ENCODE measurements at places on chromosomes 3 and 15.
A peak's percentile ranks its signal among the peaks of the same experiment; 100 is the strongest.

- no peak for DNase-seq
Measured at GRCh38 chr3:15116032-15116669, 17.2 kb upstream of the RBSN start.

- DNase-seq = no peak
Measured at GRCh38 chr3:194814878-194815357, 129.2 kb downstream of the FAM43A start.

- DNase-seq = no peak
Measured at GRCh38 chr3:74314696-74315095, 299.8 kb downstream of the CNTN3 start.

- no peak for DNase-seq
Measured at GRCh38 chr3:97983933-97984491, 11.8 kb upstream of the RIOX2 start.

DNA sequence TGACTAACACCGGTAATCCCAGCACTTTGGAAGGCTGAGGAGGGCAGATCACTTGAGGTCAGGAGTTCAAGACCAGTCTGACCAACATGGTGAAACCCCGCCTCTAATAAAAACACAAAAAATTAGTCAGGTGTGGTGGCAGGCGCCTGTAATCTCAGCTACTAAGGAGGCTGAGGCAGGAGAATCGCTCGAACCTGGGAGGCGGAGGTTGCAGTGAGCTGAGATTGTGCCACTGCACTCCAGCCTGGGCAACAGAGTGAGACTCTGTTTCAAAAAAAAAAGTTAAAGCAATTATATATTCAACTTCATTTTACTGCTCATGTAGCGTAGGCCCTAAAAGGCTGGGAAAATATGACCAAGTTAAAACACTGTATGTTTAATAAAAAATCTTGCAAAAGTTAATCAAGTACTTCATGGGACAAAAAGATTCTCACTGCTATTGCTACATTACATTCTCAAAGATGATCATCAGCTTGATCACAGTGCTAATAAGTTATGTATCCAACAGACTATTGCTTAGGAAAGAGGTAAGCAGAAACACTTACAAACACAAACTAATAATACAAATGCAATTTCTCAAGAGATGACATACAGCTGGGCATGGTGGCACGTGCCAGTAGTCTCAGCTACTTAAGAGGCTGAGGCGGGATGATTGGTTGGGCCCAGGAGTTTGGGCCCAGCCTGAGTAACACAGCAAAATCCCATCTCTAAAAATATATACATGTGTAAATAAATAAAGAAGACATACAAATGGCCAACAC lies 2.7 kb downstream of the COPS2 start:
- no peak for DNase-seq

GRCh38 chr15:29089731-29090616 lies 179.6 kb downstream of the NSMCE3 start:
- no peak for DNase-seq

DNA sequence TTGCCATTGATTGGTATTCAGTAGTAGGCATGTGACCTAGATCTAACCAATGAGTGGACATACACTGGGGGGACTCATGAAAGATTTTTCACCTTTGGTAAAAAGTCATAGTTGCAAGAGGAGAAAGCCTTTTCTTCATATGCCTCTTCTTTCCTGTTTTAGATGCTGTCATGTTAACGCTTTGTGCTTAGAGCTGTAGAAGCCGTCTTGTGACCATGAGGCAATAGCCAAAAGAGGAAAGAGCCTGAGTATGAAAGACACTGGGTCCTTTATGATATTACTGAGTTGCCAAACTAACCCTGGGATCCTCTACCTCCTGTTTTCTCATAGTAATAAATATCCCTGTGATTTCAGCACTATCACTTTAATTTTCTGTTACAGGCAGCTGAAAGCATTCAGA lies 396.0 kb downstream of the FHIT start:
- DNase-seq = no peak

DNA sequence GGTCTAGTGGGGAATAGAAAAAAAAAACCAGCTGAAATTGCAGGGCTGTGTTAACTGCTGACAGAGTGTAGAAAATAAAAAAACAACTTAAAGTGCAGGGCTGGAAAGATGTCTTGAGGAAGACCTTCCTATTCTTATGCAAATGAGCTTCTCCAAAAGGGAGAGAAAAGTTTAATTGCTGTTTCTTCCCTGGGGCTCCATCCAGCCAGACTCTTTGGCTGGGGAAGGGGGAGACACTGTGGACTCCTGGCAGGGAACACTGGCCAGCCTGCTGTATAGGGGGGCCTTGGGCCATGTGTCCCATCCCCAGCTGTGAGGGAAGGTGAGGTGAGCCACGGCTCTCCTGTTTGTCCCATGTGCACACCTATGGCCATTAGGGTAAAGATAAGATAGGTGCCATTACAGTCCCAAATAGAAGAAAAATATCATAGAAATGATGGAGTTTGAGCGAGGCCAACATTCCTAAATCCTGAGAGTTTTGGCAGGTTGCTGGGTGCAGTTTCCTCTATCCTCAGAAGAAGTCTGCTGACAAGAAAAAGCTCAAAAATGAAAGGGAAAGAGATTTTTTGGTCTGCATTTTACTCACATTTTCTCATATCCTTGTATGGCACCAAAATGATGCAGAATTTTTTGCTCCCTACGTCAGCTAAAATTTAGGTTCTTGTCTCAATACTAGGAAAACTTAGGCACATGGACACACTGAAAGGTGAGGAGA lies 901.7 kb downstream of the PLOD2 start:
- no peak for DNase-seq

DNA sequence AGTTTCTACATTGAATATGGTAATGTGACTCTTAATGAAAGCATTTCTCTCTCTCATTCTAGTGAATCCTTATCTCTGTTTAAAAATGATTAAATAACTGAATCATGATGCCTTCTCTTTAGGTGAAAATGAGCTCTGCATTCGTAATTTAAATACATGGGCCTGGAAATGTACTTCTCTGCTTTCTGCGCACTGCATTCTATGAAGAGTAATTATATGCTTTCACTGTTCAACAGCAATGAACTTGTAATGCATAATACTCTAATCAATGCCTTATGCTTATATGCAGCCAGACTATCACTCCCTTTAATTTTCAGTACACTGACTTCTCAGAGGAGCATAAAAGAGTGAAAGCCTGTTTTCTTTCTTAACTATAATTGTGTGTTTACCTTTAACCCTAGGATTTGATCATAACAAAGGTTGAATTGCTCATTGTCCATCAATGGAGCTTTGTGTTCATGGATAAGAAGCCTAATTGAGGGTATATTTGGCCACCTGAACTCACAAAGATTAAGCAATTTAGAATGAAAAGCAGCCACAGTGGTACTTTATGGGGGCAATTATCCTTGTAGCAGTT lies 330.8 kb upstream of the PDZRN3 start:
- DNase-seq = no peak

GRCh38 chr15:92343924-92344643 lies 49.6 kb upstream of the ST8SIA2 start:
- DNase-seq = no peak

- DNase-seq = peak; percentile 36
Measured at GRCh38 chr3:127628788-127629466, at the start of gene PODXL2. TSS of gene PODXL2 (plus strand) at chr3:127629185. CDS start at chr3:127629220, 35 bp downstream.

DNA sequence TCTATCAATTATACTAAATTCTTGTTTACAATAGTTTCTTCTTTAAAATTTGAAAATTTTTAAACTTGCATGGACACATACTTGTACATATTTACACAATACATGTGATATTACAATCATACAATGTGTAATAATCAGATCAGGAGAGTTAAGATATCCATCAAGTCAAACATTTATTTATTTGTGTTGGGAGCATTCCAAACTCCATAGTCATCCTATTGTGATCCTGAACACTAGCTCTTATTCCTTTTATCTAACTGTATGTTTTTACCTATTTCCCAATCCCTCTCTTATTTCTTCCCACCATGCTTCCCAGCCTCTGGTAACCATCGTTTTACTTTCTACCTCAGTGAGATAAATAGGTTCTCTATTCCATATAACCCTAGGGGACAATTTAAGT lies 1219.2 kb downstream of the ZPLD1 start:
- DNase-seq = no peak

- DNase-seq = no peak
Measured at GRCh38 chr3:138338811-138339210, 9.2 kb upstream of the NME9 start.

DNA sequence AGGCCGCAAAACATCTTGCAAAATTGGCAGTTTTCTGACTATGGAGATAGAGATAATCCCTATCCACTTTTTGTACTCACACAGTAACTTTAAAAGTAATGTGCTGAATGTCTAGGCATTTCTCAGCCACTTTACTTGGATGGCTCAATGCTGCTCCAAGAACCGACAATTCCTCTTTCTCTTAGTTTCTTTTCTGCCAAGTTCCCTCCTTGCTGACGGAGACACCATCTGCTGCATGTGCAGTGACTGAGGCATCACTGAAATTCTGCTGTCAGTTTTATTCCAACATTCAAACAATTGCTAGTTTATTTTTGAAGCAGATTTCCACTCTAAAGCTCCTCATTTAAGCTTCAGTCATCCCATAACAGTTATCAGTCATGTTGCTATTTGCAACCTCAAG lies 116.0 kb upstream of the RBMS3 start:
- DNase-seq = no peak

- DNase-seq = no peak
Measured at GRCh38 chr3:57545636-57546268, 1.6 kb upstream of the DNAH12 start.

- no peak for DNase-seq
Measured at GRCh38 chr15:70863450-70864218, 9.7 kb upstream of the LARP6 start.

DNA sequence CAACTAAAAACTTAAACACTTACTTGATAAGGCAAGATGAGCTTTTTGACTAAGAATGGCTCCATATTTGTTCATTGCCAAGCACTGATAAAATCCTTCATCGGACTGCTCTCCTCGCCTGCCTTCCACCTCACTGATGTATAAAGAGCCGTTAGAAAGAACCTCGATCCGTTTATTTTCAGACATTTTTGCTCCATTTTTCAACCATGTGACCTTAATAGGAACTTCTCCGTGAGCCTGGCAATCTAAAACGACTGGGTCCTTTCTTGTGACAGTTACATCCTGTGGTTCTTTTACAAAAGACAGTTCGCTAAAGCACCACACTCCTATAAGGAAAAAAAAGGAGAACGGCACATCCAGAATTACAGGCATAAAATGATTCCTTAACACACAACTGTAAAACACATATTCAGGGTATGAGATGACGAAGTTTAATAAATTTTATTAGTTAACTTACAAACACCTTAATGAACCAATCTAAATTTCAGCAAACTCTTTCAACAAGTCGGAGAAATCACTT lies 2.5 kb downstream of the PRTG start:
- DNase-seq = no peak

DNA sequence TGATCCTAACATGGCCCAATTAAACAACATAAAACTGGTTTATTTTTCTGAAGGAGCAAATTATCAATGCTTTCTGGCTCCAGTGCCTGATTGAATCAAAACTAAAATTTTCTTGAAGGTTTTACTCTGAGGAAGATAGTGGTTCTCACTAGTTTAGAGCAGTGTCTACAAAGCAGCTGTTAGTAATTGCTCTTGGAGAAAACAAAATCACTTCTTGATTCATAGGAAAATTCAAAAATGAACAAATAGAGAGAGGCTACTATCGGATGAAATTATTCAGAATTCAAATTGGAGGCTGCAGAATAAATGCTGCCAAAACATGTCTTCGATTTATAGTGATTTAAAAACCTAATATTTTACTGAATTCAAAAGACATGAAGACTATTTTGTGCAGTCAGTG lies 15.1 kb upstream of the RIOX2 start:
- DNase-seq = no peak

- no peak for DNase-seq
Measured at GRCh38 chr3:172042136-172042662, 2.8 kb downstream of the FNDC3B start.

GRCh38 chr3:143970773-143971358 lies 757 bp upstream of the DIPK2A start:
- peak; percentile 53 for DNase-seq

DNA sequence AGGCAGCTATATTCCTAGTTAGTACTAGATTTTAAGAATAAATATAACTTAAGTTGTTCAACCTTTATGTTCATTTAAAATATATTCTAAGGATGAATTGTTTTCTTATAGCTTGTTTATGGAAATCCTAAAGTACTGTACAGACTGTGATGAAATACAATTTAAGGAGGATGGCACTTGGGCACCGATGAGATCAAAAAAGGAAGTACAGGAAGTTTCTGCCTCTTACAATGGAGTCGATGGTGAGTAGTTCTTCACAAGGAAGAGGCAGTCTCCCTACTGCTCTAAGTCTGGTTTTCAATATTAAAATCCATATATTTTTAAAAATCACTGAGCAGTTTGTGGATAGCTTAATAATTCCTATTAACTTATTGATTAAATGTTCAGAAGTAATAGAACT lies 29.6 kb downstream of the CALML4 start:
- DNase-seq = no peak

- no peak for DNase-seq
Measured at GRCh38 chr3:52443791-52444687, 864 bp downstream of the SEMA3G start.

- no peak for DNase-seq
Measured at GRCh38 chr3:177250151-177250550, 52.9 kb upstream of the TBL1XR1 start.

GRCh38 chr15:43881944-43882343 lies 55.1 kb downstream of the WDR76 start:
- no peak for DNase-seq

DNA sequence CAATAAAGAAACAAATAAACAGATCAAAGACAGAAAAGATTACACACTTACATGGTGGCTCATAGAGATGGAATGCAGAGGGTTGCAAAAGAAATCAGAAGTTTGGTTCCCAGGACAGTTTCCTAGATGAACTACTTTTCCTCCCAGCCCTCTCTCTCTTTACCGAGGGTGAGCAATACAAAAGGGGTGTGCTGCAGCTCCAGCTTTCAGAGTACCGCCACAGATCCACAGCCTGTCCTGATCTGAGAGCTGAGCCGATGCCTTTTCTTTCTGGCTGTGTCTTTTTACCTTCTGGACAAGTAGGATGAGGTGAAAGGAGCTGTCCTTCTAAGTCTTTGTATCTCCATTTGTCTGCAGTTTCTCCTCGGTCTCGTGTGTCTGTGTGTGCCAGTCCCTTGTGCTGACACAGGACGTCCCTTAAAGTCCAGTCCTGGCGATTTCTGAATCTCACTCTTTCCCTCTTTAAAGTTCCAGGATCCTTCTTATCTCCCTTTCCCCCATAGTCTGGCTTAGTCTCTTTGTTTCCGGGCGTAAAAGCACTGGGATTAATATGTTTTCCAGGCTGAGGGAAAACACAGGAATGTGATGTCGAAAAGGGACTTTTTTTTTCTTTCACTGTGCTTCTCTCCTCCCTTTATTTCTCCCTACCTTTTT lies 540 bp downstream of the CCDC80 start:
- no peak for DNase-seq

DNA sequence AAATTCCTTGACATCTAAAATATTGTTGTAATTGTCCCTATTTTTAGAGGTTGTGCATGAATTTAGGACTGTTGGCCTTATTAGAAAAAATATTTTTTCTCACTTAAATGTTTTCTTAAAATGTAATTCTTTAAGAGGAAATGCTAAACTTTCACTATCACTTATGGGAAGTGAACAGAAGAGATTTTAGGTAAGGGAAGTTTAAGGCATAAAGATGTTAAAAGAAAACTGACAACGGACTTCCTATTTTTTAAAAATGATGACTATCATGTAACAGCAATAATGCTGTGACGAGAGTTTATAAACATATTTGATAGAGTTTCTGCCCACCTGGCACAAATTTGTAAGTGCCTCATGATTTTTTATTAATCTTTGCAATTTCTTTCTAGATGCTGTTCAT lies 3.1 kb downstream of the C3orf38 start:
- DNase-seq = no peak

Measured in neural crest cell (in vitro differentiated cells).